ENCODE measurements at places on chromosomes 16 and 17.

GRCh38 chr17:82052638-82053059, 951 bp downstream of the GPS1 start:
- H3K27ac ChIP-seq, result no peak overlapping the region
- H3K4me1 ChIP-seq, result peaks cover 38% of the 10 kb centered on the region
- no peaks in the 10 kb centered on the region for H3K27me3 ChIP-seq
- H3K36me3 ChIP-seq, result peaks cover 72% of the 10 kb centered on the region

- DNase-seq, result no peak
- H3K27ac ChIP-seq, result no peak overlapping the region
- H3K27me3 ChIP-seq, result no peaks in the 10 kb centered on the region
- H3K4me3 ChIP-seq, result no peak overlapping the region
- H3K4me1 ChIP-seq, result no peaks in the 10 kb centered on the region
These were observed 12.2 kb downstream of the CD2BP2 start for GRCh38 chr16:30342751-30343490.

- no peak for DNase-seq
- H3K4me3 ChIP-seq, result no peak overlapping the region
- H3K36me3 ChIP-seq, result no peaks in the 10 kb centered on the region
- H3K4me1 ChIP-seq, result no peaks in the 10 kb centered on the region
- no peak overlapping the region for H3K27ac ChIP-seq
- no peaks in the 10 kb centered on the region for H3K27me3 ChIP-seq
These were observed 18.5 kb downstream of the ERCC4 start for GRCh38 chr16:13938480-13938879.

GRCh38 chr17:10557422-10557821, 8.0 kb upstream of the MYH2 start:
- no peak overlapping the region for H3K4me3 ChIP-seq
- H3K36me3 ChIP-seq, result no peaks in the 10 kb centered on the region
- no peak for DNase-seq
- peaks cover 15% of the 10 kb centered on the region for H3K4me1 ChIP-seq
- no peak overlapping the region for H3K27ac ChIP-seq
- H3K27me3 ChIP-seq, result no peaks in the 10 kb centered on the region

GRCh38 chr16:84925092-84925772, 86.1 kb downstream of the ZDHHC7 start:
- no peaks in the 10 kb centered on the region for H3K36me3 ChIP-seq
- no peak overlapping the region for H3K4me3 ChIP-seq
- peaks cover 2% of the 10 kb centered on the region for H3K4me1 ChIP-seq
- H3K27me3 ChIP-seq, result no peaks in the 10 kb centered on the region

DNA sequence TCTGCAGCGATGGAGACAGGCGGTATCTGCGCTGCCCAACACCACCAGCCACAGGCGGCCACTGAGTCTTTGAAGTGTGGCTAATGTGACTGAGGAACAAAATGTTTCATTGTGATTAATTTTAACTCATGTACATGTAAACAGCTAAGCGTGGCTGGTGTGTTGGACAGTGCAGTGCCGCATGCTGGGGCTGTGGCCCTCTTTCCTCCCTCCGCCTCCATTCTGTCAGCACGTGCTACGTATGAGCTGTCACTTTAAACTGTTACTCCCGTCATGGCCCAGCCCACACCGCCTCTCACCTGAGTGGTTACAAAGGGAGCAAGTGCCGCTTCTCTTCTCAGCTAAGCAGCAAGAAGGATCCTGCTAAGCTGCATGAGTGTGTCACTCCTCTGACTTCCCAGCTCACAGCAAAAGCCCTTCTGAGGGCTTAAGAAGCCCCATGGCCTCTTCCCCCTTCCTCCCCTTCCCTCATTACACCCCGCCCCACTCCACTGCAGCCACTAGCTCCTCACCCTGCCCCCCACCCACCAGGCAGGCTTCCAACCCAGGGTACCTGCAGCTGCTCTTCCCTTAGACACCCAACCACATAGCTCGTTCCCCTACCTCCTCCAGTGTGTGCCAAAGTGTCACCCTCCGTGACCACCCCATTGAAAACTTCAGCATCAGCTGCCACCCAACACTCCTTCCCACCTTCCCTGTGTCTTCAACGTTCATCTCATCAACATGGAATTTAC, 15.0 kb downstream of the HASPIN start:
- no peak for DNase-seq
- no peak overlapping the region for H3K4me3 ChIP-seq
- H3K36me3 ChIP-seq, result no peaks in the 10 kb centered on the region

GRCh38 chr16:57591086-57591869, 37.2 kb upstream of the ADGRG1 start:
- H3K36me3 ChIP-seq, result no peaks in the 10 kb centered on the region
- H3K27me3 ChIP-seq, result peaks cover 9% of the 10 kb centered on the region
- peak; percentile 75 for DNase-seq
- H3K4me1 ChIP-seq, result no peaks in the 10 kb centered on the region

- no peaks in the 10 kb centered on the region for H3K36me3 ChIP-seq
- peak overlapping the region; percentile 87 for H3K27ac ChIP-seq
- H3K27me3 ChIP-seq, result no peaks in the 10 kb centered on the region
- peak; percentile 60 for DNase-seq
- H3K4me1 ChIP-seq, result no peaks in the 10 kb centered on the region
These were observed 132.1 kb downstream of the CLEC16A start for GRCh38 chr16:11076259-11077018.

GRCh38 chr17:28485049-28485448, 11.6 kb downstream of the SLC13A2 start:
- no peaks in the 10 kb centered on the region for H3K36me3 ChIP-seq
- no peak overlapping the region for H3K27ac ChIP-seq
- DNase-seq, result no peak
- no peaks in the 10 kb centered on the region for H3K4me1 ChIP-seq
- H3K4me3 ChIP-seq, result no peak overlapping the region

GRCh38 chr17:76519048-76519966, 18.1 kb upstream of the RHBDF2 start:
- no peak overlapping the region for H3K27ac ChIP-seq
- H3K4me3 ChIP-seq, result no peak overlapping the region
- no peaks in the 10 kb centered on the region for H3K36me3 ChIP-seq
- DNase-seq, result no peak
- no peaks in the 10 kb centered on the region for H3K4me1 ChIP-seq

DNA sequence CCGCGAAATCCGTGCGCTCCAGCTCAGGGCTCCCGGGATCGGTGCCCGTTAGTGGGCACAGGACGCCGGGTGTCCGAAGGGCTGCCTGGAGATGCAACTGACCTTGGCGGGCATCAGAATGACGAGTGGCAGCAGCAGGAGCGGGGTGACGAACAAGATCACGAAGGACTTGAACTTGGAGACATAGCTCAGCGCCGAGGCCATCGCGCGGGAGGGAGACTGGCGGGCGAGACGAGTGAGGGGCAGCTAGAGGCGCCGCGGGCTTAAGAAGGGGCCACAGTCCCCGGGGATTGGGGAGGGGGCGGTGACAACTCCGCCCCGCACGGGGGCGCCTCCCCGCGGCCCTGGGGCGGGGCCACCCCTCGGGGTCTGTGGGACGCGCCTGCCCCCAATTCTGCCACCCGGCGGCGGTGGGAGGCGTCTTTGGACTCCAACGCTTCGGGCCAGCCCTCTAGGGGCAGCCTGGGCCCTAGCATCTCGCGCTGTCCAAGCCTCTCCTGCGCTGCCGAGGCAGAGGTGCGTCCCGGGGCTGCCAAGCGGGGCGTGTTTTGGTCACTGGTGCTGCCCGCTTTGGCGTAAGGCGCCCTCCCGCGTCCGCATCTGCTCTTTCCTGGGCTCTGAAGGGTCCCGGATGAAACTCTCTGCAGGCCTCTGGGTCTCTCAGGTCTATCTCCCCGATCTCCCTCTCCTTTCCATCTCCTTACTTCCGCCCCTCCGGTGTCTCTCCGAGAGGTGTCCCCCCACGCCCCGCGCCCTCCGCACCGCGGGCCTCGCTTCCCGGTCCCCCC, at the start of gene SLC13A5:
Gene SLC13A5, minus strand, starts transcription at position 240 of the 788 bp plus-strand sequence. Its CDS starts 36 bp downstream, at position 204.
- peaks cover 58% of the 10 kb centered on the region for H3K27me3 ChIP-seq
- H3K27ac ChIP-seq, result no peak within 1 kb of the TSS
- H3K4me1 ChIP-seq, result peaks cover 11% of the 10 kb centered on the region
- no peak for DNase-seq
- H3K36me3 ChIP-seq, result no peaks in the 10 kb centered on the region

- H3K4me3 ChIP-seq, result no peak overlapping the region
- H3K27me3 ChIP-seq, result no peaks in the 10 kb centered on the region
- peak; percentile 49 for DNase-seq
- no peak overlapping the region for H3K27ac ChIP-seq
- H3K36me3 ChIP-seq, result no peaks in the 10 kb centered on the region
- H3K4me1 ChIP-seq, result peaks cover 27% of the 10 kb centered on the region
These were observed 35.3 kb downstream of the B9D1 start for GRCh38 chr17:19327031-19327783.

GRCh38 chr17:4186357-4186881, 43.4 kb downstream of the CYB5D2 start:
- no peak for DNase-seq
- peak overlapping the region; percentile 37 for H3K27ac ChIP-seq

DNA sequence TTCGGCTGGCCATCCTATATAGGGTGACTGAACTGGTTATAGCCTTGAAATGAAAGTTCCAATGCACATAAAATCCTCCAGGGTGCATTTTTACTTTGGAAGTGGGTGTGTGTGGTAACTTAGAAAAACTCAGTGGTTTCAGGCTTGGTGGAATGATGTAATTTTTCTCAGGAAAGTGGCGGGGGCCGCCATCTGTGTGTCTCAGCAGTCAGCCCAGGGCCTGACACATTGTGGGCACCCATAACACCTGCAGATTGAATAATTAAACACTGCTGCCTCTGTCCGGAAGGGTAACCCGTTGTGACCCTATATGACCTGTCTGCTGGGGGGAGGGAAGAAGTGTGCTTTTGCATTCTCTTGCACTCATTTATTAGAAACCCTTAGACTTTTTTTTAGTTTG, 2.2 kb upstream of the PDP2 start:
- H3K4me1 ChIP-seq, result peaks cover 17% of the 10 kb centered on the region
- no peak overlapping the region for H3K4me3 ChIP-seq
- H3K36me3 ChIP-seq, result no peaks in the 10 kb centered on the region

GRCh38 chr17:77877036-77877435, 81.5 kb upstream of the TNRC6C start:
- no peaks in the 10 kb centered on the region for H3K36me3 ChIP-seq
- DNase-seq, result no peak
- H3K27me3 ChIP-seq, result no peaks in the 10 kb centered on the region
- H3K4me1 ChIP-seq, result peaks cover 10% of the 10 kb centered on the region
- no peak overlapping the region for H3K4me3 ChIP-seq
- H3K27ac ChIP-seq, result no peak overlapping the region

- H3K4me3 ChIP-seq, result no peak overlapping the region
- DNase-seq, result no peak
- H3K27me3 ChIP-seq, result peaks cover 55% of the 10 kb centered on the region
- H3K27ac ChIP-seq, result no peak overlapping the region
These were observed 41.6 kb upstream of the TAC4 start for GRCh38 chr17:49889500-49889899.

GRCh38 chr17:78844301-78845005, 3.8 kb upstream of the USP36 start:
- H3K27ac ChIP-seq, result no peak overlapping the region
- DNase-seq, result no peak
- no peak overlapping the region for H3K4me3 ChIP-seq
- no peaks in the 10 kb centered on the region for H3K36me3 ChIP-seq

- H3K4me3 ChIP-seq, result no peak overlapping the region
- no peaks in the 10 kb centered on the region for H3K36me3 ChIP-seq
- no peaks in the 10 kb centered on the region for H3K27me3 ChIP-seq
- DNase-seq, result no peak
- H3K27ac ChIP-seq, result peak overlapping the region; percentile 69
- peaks cover 14% of the 10 kb centered on the region for H3K4me1 ChIP-seq
These were observed 1.4 kb upstream of the LLGL1 start for GRCh38 chr17:18224053-18224386.

- H3K36me3 ChIP-seq, result no peaks in the 10 kb centered on the region
- peaks cover 28% of the 10 kb centered on the region for H3K4me1 ChIP-seq
- no peak overlapping the region for H3K4me3 ChIP-seq
These were observed 1.1 kb upstream of the CHRNB1 start for GRCh38 chr17:7443499-7444485.

GRCh38 chr17:10648956-10649355, 8.2 kb downstream of the MYH3 start:
- H3K27me3 ChIP-seq, result no peaks in the 10 kb centered on the region
- no peak overlapping the region for H3K4me3 ChIP-seq
- no peak overlapping the region for H3K27ac ChIP-seq
- H3K4me1 ChIP-seq, result no peaks in the 10 kb centered on the region
- H3K36me3 ChIP-seq, result peaks cover 6% of the 10 kb centered on the region

DNA sequence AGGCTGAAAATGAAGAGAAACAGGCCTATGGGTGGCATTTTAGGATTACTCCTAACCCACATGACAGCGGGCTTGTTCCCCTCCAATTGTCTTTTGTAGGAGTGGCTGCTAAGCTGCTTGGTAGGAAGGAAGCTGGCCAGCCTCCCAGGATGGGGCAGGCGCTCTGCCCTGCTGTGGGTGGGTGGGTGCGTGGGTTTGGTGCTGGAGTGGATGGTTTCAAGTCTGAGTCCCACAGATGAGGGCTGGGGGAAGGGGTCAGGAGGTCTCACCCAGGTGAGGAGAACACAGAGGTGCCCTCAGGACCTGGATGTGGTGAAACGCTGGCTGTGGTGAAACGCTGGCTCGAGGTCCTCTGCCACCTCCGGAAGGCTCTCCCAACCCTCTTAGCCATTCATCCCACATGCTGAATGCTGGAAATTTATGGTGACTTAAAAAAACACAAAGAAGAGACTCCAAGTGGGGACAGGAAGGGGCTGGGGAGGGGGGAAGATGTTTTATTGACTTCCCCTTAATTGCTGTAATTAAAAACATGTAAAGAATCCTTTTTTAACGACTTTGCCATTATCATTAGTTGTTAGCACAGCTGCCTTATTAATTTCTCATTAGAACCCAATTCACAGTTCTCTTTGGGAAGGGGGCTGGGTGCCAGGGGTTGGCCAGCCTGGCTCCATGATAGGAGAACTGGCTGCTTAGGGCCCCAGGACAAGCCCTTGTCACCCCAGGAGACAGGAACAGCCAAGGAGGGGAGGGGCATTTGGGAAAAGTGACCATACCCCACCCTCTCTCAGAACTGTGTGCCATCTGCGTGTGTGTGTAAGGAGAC, 153.5 kb upstream of the CDC42EP4 start:
- H3K36me3 ChIP-seq, result no peaks in the 10 kb centered on the region
- H3K27me3 ChIP-seq, result no peaks in the 10 kb centered on the region
- no peak overlapping the region for H3K4me3 ChIP-seq
- no peak overlapping the region for H3K27ac ChIP-seq
- no peaks in the 10 kb centered on the region for H3K4me1 ChIP-seq
- no peak for DNase-seq

- H3K36me3 ChIP-seq, result no peaks in the 10 kb centered on the region
- no peak overlapping the region for H3K27ac ChIP-seq
- DNase-seq, result no peak
- H3K27me3 ChIP-seq, result no peaks in the 10 kb centered on the region
These were observed 167.0 kb downstream of the UTP18 start for GRCh38 chr17:51427323-51427811.

GRCh38 chr17:9232591-9233270, 211.4 kb downstream of the NTN1 start:
- no peak overlapping the region for H3K27ac ChIP-seq
- DNase-seq, result peak; percentile 85
- H3K4me3 ChIP-seq, result no peak overlapping the region
- H3K36me3 ChIP-seq, result no peaks in the 10 kb centered on the region

- DNase-seq, result no peak
- H3K4me1 ChIP-seq, result peaks cover 10% of the 10 kb centered on the region
- H3K27ac ChIP-seq, result peak overlapping the region; percentile 7
- no peaks in the 10 kb centered on the region for H3K36me3 ChIP-seq
These were observed 57.0 kb downstream of the PITPNC1 start for GRCh38 chr17:67434061-67434525.
